Stimulated activated CD4-positive, alpha-beta T cell treated with anti-CD3 and anti-CD28 coated beads, Interleukin-1b, Interleukin-23, amount 100 ng/mL, for 48 hours (primary cell): ENCODE measurements at places on chromosomes 2 and 18.

DNA sequence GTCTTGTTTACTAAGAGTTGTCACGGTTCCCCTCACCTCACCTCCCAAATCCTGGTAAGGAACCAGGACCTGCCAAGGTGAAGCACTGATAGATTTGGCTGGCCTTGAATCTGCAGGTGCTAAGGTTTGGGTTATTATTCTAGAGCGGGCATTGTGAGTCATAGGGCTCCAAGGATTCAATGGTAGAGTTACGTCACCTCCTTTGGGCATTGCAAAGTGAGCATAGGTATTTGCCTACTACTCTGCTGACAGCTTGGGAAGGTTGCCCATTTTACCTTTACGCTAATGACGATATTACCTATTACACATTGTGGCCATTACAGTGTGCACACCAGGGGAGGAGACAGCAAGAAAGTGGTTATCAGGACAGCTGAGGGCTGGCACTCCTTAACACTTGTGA lies 59.3 kb downstream of the SETBP1 start:
- no peak for DNase-seq

GRCh38 chr2:222671259-222672067 lies at the start of gene MOGAT1:
Gene MOGAT1, plus strand, starts transcription at chr2:222671658. Its CDS starts 128 bp downstream, at chr2:222671786.
- DNase-seq: no peak

- DNase-seq: no peak
These were observed 82.5 kb downstream of the EDAR start for GRCh38 chr2:108906403-108907077.

DNA sequence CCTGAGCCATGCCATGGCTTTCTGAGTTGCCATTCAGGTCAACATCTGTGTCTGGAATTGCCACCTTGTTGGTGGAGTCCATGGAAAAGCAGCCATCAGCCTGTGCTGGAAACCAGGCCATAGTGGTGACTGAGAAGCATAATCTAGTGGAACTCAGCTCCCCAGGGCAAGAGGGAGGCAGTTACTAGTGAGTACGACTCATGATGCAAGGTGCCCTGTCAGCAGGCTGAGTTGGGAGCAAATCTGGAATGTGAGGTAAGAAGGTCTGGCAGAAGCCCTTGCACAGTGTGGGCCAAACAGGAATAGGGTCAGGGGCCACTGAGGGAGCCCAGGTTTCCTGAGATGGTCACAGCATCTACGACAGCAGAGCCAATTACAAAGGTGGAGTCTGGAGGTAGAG lies 37.1 kb downstream of the SULT1C2 start:
- DNase-seq: no peak

GRCh38 chr18:9890957-9891356 lies 5.2 kb downstream of the TXNDC2 start:
- DNase-seq: no peak

GRCh38 chr2:239222706-239223309 lies 178.0 kb downstream of the HDAC4 start:
- no peak for DNase-seq

DNA sequence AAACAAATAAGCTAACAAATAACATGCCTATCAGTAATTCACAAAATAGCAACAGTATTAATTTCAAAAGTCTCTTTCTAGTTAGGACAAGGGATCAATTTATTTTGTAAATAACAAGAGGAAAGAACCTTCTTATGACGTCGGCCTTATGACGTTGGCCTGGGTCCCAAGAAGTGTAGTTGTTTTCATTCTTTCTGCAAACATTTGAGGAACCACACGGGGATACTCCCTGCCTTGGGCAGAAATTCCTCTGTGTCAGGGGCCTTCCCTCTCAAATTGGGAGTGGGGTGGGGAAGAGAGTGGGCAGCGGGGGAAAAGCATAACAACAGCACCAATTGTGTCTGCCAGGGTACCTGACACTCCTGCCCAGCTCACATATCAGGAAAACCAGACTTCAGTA lies 1.3 kb downstream of the CCDC68 start:
- DNase-seq: no peak

- DNase-seq: no peak
These were observed 6.9 kb upstream of the TMEM87B start for GRCh38 chr2:112048236-112048592.

GRCh38 chr2:72024451-72025175 lies 123.0 kb downstream of the CYP26B1 start:
- no peak for DNase-seq

GRCh38 chr2:239876271-239876947 lies 148.7 kb downstream of the NDUFA10 start:
- no peak for DNase-seq

DNA sequence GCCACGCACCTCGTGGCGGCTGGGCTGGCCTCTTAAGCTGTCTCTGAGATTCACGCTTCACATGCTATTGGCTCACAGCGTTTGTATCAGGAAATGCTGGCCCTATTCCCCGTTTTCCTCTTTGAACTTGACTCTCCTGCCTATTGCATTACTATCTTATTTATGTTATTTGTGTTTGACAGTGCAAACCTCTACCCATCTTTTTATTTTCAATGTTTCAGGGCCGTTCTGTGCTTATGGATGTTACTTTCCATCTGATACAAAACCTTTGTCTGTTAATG lies 149.9 kb upstream of the TWIST2 start:
- no peak for DNase-seq

DNA sequence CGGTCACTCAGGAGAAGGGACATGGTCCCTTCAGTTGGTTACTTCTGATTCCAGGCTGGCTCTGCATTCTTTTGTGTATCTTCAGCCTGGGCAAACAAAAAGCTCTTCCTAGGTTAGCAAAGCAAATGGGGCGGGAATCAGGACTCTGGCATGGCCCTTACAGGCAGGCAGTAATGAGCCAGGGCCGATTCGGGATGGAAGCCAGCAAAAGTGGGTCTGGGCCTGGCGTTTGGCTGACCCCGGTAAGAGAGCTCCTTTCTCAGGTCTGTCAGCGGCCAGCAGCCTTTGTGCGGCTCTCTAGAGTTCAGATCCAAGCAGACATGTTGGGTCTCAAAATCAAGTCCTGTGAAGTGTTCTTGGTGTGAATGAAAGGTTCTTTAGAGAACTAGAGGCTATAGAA lies 81.5 kb upstream of the EML6 start:
- no peak for DNase-seq

DNA sequence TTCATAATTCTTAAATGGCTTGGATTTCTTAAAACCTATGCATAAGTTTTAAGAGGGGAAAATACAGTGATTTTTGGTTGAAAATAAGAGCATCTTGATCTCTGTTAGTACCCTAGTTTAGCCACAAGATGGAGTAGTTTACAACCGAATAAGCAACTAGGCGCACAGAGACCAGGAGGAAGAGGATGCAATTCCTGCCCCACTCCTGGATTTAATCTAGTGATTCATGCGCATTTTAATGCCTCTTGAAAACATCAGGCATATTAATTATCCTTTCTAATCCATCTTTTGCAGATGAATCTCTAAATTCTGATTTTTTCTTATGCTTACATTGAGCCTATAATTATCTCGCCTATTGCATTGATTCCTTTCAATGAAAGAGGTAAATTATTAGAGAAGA lies 76.7 kb downstream of the MRPS9 start:
- DNase-seq: no peak

GRCh38 chr18:68275616-68276015 lies 439.3 kb downstream of the TMX3 start:
- no peak for DNase-seq

- DNase-seq: peak; percentile 11
These were observed 97.2 kb downstream of the RTN4 start for GRCh38 chr2:54952978-54953456.

DNA sequence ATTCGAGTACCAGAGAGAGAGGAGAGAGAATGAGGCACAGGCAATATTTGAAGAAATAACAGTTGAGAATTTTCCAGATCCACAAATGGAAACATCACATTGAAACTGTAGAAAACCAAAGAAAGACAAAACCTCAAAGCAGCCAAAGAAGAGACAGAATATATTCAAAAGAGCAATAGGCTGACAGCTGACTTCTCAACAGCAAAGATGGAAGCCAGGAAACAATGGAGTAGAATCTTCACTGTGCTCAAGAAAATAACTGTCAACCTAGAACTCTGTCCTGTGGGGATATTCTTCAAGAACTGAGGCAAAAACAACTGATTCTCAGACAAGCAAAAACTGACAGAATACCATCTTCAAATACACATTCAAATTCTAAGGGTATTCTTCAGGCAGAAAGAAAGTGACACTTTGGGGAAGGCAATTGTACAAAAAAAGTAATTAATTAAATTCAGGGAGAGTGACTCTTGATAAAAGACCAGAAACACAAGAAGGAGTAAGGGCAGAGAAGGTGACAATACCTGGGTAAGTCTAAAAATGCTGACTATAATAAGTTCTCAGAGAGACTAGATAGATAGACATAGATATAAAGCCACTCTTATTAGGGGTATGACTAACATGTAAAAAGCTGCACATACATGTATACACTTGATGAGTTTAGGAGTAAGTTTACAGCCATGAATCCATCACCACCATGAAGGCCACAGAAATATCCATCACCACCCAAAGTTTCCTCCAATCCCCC lies 25.6 kb downstream of the ANKMY1 start:
- no peak for DNase-seq

DNA sequence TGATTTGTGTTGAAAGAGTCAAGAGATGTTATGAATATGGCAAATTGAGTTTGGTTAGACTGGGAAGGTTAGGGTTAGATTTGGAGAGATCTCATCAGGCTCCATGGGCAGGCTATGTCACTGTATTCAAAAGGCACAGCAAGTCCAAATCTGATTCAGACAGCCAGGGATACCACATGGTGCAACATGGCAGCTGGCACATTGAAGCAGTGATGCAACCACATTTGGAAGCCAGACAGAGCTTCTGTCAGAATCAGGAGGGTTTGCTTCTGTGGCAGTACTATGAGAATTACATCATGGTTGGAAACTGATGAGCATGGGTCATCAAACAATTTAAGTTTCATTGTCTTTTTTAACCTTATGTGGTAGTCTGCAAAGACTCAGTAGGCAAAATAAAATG lies 772.2 kb downstream of the SUCLG1 start:
- DNase-seq: no peak

- DNase-seq: no peak
These were observed 158.6 kb downstream of the PPP1R1C start for GRCh38 chr2:182144041-182144775.

DNA sequence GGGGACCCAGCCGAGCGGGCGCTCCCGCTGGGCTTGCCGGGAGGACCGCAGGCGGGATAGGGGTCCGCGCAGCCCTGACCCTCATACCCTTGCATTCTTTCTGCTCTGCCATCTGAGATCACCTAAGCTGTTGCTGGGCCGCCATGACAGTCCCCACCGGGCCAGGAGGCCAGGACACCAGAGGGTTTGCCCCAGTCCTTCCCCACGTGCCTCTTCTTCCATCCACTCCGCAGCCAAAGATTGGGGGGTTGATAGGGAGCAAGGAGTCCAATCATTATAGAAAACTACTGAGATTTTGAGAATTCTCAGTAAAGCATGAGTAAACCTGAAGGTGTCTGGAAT lies 453 bp upstream of the GRB14 start:
- DNase-seq: no peak

GRCh38 chr2:182377467-182377866 lies 49.4 kb downstream of the PDE1A start:
- no peak for DNase-seq

DNA sequence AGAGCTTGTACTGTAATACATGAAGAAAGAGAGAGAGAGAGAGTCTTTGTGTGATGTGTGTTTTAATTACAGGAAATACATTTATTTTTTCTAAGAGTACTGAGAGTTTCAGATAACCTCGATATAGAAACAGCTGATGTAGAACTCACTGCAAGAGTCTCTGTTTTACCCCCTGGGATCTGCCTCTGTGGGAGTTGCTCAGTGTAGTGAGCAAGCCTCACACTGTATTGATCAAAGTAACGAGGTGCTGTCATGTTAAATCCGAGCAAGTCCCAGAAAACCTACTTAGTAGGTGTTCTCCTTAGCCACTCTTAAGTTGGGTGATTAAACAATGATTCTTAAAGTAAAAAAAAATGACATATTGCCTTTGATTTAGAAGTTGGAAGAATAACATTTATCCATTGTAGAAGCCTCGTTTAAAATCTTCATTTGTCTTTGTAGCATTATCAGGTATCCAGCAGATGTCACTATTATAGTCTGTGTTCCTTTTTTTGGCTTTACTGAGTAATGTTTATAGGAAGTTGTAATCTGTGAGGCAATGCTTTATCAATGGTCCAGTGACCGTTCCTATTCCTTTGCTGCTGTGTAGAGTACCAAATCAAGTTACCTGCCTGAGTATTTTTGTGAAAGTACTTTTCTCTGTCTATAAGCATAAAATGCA lies 219.0 kb downstream of the MYO3B start:
- no peak for DNase-seq

GRCh38 chr2:177053038-177053437 lies 159.6 kb upstream of the HNRNPA3 start:
- DNase-seq: no peak
